ENCODE measurements at places on chromosomes 5 and 9. TPM values are rescaled to one million over a fixed set of nuclear protein-coding genes. Genes with fewer than 3 reads are reported as not detected.

Gene LCN1
- total RNA-seq = not detected

Gene RANBP3L
- under 0.01 TPM for total RNA-seq

Gene NUP214
- total RNA-seq = 7.6 TPM

Gene BAAT
- not detected for total RNA-seq

Gene POLR3G
- 5.9 TPM for total RNA-seq

Gene CATSPER3
- 0.13 TPM for total RNA-seq

Gene NOXA1
- 1.3 TPM for total RNA-seq

Gene PTGS1
- 1.8 TPM for total RNA-seq
